ENCODE measurements at places on chromosomes 4 and X.

DNA sequence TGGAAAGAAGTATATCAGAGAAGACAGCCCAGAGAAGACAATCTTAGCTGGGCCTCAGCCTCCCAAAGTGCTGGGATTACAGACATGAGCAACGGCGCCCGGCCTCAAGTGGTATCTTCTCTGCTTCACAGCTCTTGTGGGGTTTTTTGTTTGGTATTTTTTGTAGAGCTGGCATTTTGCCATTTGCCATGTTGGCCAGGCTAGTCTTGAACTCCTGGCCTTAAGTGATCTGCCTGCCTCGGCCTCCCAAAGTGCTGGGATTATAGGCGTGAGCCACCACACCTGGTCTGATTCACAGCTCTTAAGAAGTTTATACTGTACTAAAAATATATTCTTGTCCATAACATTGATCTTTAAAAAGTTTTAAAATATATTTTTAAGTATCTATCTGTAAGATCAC is 12.4 kb downstream of the UTP3 start:
- DNase-seq: no peak

DNA sequence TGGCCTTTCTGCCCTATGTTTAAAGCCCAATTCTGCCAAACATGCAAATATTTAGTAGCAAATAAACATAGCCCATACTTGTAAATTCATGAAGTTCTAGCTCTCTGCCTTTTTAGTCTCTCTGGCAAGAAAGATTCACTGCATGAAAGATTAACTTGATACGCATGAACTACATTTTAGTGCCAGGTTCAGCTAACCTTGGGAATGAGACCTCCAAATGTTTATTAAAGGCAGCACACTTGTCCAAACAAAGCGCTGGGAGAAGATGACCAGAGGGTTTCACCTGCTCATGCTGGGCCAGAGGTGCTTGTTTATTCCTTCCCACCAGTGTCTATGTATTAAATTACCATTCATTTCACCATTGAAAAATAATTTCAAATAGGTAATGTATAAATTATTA is 44.5 kb upstream of the IL1RAPL1 start:
- no peak for DNase-seq

DNA sequence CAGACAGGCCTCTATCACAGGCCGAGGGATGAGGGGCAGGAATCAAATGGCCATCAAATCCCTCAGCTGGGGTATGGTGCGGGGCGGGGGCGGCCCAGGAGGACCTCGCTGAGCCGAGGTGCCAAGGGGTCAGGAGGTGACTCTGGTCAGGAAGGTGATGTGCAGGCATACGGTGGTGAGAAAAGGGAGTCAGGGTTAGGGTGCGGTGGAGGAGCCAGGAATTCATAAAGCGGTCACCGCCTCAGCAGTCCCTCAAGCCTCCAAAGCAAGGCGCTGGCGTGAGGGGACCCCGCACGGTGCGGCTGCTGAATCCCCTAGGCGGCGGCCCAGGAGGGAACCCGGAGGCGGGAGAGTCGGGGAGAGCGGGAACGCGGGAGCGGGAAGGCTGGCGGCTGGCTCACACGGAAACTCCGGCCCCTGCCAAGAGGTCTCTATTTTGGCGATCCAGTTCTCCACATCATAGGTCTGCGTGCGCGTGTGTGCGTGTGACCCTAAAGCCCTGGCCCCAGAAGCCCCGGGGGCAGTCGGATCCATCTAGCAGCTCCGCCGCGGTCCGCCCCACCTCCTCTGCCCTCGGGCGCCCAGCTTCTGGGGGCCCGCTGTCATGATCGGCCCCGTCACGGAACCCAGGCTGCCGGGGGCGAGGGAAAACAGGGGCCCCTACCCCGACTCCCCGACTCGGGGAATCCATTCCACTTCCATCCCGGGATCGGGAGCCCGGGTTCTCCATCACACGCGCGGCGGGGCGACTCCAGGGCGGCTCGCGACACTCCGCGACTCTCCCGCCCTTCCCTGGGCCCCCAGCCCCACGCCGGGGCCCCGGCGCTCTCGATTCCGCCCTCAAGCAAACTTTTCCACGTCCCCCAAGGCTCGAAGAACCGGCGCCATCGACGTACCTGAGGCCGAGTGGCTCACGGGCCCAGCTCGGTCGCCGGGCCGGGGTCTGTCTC is 593 bp downstream of the ELF4 start:
- peak; percentile 42 for DNase-seq

DNA sequence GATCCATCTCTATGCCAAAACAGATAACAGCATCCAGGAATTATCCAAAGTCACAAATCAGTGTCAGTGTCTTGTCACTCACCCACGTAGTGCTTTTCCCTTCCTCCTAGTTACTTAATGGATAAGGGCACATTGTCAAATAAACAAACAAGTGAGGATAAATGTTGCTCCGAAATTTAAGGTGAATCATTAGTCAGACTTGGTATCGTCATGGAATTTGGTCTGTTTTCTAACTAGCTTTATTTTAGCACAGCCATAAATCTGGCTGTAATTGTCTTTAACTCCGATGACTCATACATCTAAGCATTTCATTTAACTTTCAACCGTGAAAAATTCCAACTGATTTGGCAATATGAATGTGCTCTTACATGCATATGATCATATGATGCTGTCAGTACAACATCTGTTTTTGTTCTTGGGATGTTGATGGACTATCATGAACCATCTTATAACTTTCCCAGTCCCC is 83.3 kb downstream of the SNCA start:
- peak; percentile 30 for DNase-seq

- DNase-seq: no peak
Observed at GRCh38 chr4:76736414-76736813, 161.5 kb downstream of the SOWAHB start.

GRCh38 chr4:66959207-66959606 is 586.1 kb downstream of the CENPC start:
- DNase-seq: no peak

All from trophoblast cell (in vitro differentiated cells and primary cell).